ENCODE measurements at places on chromosomes 1 and 21. TPM values are rescaled to one million over a fixed set of nuclear protein-coding genes. Genes with fewer than 3 reads are reported as not detected.

GRCh38 chr1:186302381-186302920 lies 72.6 kb downstream of the TPR start:
- H3K4me3 ChIP-seq, result no peak overlapping the region
- no peaks in the 10 kb centered on the region for H3K36me3 ChIP-seq
- no peaks in the 10 kb centered on the region for H3K27me3 ChIP-seq
- H3K27ac ChIP-seq, result no peak overlapping the region
- no peak for DNase-seq

DNA sequence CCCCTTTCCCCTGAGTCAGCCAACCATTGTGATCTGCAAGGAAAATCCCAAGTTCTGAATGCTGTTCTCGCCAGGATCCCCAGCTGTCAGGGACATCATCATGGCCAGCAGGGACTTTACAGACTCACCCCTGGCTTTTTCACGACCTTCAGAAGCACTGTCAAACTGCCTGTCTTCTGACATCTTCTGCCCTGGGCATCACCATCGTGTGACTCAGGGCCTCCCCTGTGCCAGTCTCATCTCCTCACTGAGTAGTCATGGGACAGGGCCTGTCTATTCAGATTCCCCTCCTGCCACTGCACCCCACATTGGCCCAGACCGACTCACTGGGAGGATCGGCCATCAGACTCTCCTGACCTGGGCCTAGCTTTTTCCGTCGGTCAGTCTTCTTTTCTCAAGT lies 72.5 kb upstream of the VAMP3 start:
- H3K36me3 ChIP-seq, result no peaks in the 10 kb centered on the region
- no peaks in the 10 kb centered on the region for H3K4me1 ChIP-seq
- no peak overlapping the region for H3K4me3 ChIP-seq
- no peaks in the 10 kb centered on the region for H3K27me3 ChIP-seq
- no peak overlapping the region for H3K27ac ChIP-seq
- no peak for DNase-seq

DNA sequence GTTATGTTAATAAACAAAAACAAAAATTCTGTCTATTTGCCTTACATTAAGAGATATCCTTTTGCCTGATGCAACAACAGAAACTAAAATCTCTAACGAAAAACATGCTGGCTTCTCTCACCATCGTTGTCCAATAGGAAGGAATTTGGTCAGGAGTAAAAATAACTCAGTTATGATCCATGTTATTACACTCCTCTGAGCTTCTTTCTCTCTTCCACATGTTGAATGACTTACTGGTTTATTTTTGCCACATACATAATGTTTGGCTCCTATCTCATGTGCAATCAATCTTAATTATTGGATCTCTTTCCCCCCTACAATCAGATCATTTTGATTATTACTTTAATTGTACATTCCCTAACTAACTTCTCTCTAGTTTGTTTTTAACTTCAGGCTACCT lies 688.4 kb downstream of the USP25 start:
- no peaks in the 10 kb centered on the region for H3K27me3 ChIP-seq
- H3K27ac ChIP-seq, result no peak overlapping the region
- H3K4me3 ChIP-seq, result no peak overlapping the region
- no peak for DNase-seq
- H3K4me1 ChIP-seq, result no peaks in the 10 kb centered on the region
- no peaks in the 10 kb centered on the region for H3K36me3 ChIP-seq

DNA sequence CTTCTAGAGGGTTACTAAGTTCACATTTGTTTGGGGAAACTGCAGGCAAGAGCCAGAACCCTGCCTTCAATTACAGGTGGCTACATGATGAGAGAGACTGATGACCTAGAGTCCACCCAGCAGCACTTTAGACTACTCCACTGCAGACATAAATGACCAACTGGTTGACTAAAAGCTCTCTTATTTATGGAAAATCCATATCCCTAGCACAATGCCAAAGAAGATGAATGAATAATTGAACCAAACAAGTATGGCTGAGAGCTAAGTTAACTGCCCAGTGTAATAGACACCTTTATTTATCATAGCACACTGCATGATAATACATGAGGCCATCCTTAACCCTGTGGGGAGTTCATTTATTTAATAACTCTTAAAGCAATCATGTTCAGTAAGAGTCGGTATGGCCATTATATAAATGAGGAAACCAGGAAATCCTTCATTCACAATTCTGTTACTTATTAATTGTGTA lies 60.4 kb downstream of the IL12RB2 start:
- peaks cover 18% of the 10 kb centered on the region for H3K36me3 ChIP-seq
- H3K4me1 ChIP-seq, result no peaks in the 10 kb centered on the region
- H3K27me3 ChIP-seq, result no peaks in the 10 kb centered on the region
- DNase-seq, result no peak
- H3K27ac ChIP-seq, result no peak overlapping the region

GRCh38 chr1:83756984-83757717 lies 241.8 kb downstream of the TTLL7 start:
- no peak overlapping the region for H3K27ac ChIP-seq
- H3K36me3 ChIP-seq, result no peaks in the 10 kb centered on the region
- DNase-seq, result no peak
- no peak overlapping the region for H3K4me3 ChIP-seq
- peaks cover 45% of the 10 kb centered on the region for H3K4me1 ChIP-seq

- H3K4me3 ChIP-seq, result no peak overlapping the region
- no peak for DNase-seq
- no peaks in the 10 kb centered on the region for H3K36me3 ChIP-seq
- H3K27ac ChIP-seq, result no peak overlapping the region
Measured at GRCh38 chr1:183821889-183822611, 17.1 kb downstream of the RGL1 start.

DNA sequence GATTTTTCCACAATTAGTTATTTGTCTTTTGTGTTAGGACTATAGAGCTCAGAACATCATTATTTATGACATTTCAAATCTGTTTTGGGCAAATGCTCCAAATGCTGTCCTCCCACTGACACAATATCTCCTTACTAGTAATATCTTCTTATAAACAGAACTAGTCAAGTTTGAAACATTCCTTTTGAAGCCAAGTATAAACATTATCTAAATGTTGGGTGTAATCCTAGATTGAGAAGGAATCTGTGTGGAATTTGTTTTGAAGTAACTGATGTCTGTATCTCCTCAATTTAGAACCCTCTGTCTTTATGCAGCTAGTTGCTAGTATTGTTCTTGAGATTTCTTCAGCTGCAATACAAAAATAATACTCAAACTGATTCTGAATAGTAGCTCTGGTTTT lies 28.5 kb upstream of the PAXBP1 start:
- no peaks in the 10 kb centered on the region for H3K4me1 ChIP-seq
- DNase-seq, result no peak
- no peaks in the 10 kb centered on the region for H3K36me3 ChIP-seq
- H3K4me3 ChIP-seq, result no peak overlapping the region
- H3K27ac ChIP-seq, result no peak overlapping the region

DNA sequence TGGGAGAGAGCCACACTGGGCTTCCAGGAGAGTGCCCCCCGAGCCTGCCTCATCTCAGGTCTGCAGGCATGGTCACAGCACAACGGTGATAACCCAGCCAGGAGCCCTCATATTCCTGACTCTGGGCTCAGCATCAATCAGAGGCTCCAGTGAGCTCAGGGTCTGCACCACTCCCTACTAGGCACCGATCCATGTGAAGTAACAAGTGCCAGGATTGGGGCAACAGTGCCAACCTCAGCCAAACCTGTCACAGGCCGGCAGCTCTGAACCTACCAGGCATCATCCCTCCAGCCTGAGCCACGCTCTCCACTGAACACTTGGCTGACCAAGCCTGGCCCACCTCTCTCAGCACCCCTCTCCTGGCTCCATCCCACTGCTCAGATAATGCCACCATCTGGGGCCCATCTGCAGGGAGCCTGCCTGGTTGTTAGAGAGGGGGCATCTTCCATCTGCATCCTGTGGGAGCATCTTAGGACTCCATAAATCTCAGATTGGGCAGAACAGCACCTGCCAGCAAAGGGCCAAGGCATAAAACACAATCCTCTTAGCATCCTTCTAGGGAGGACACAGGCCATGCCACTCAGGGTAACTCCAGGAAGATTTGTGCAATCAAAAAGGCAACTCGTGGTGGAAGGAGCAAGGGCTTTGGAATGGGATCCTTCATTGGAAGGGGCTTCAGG lies 213.7 kb upstream of the CSF3R start:
- no peak overlapping the region for H3K4me3 ChIP-seq
- H3K4me1 ChIP-seq, result peaks cover 23% of the 10 kb centered on the region
- H3K36me3 ChIP-seq, result no peaks in the 10 kb centered on the region
- H3K27me3 ChIP-seq, result no peaks in the 10 kb centered on the region

DNA sequence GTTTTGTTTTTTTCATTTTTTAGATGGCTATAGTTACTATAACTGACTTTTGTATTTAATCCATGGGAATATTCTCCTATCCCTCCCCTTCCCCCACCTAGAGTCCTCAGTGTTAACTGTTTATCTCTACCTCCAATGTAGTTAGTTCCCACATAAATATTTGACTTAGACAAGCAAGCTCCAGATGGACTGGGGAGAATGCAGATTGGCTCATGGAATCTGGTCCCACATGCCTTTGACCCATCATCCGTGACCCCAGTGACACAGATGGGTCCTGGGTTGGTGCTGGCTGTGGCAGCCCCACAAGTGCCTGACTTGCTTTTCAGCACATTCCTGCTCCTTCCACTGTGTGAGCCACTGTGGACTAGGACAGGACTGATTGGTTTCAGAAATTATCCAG lies 41.8 kb downstream of the ATP2B4 start:
- H3K36me3 ChIP-seq, result no peaks in the 10 kb centered on the region
- no peak overlapping the region for H3K4me3 ChIP-seq
- no peaks in the 10 kb centered on the region for H3K4me1 ChIP-seq
- DNase-seq, result no peak
- no peak overlapping the region for H3K27ac ChIP-seq

DNA sequence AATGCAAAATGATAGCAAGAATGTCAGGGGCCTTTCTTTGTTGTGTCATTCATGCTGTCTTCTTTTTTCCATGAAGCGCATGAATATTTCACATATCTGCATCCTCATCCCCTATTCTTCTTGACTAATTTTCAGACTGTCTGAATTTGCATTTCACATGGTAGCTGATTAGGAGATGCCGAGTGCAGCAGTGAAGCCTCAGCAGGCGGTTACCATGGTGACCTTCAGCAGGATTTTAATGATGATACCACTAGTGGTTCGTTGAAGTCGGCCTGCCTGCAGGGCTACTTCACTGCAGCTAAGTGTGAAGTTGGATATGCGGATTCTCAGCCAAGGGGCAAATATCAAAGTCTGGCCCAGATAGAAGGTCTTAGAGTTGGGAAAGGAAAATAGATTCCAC lies 141.8 kb downstream of the NEK7 start:
- no peak overlapping the region for H3K4me3 ChIP-seq
- no peaks in the 10 kb centered on the region for H3K27me3 ChIP-seq
- no peak for DNase-seq
- no peak overlapping the region for H3K27ac ChIP-seq
- H3K36me3 ChIP-seq, result peaks cover 3% of the 10 kb centered on the region
- H3K4me1 ChIP-seq, result peaks cover 11% of the 10 kb centered on the region

DNA sequence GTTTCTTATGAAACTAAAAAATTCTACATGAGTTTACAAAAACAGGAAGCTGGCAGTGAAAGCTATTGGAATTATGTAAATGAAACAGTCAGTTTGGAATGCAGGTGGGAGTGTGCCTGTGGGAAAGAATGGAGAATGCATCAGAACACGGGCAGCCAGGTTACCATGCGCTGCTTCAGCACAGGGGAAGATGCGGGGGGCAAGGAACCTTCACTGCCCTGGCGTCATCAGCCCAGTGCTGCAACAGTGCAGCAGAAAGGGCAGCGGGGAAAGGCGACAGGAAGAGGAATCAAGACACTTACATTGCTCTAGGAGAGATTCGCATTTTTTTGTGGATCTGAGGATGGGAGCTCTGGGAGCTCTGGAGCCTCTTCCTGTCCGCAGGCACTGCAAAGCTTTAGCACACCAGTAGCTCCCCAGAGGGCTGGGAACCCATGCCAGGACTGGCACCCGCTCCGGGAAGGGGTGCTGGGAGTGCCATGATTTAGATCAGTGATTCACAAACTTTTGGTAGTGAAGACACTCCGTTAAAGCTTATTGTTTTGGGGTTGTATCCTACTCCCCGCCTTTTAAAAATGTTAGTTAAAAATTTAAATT lies 64.1 kb upstream of the WDR26 start:
- no peak for DNase-seq
- H3K36me3 ChIP-seq, result no peaks in the 10 kb centered on the region
- no peak overlapping the region for H3K4me3 ChIP-seq
- H3K27ac ChIP-seq, result no peak overlapping the region
- H3K4me1 ChIP-seq, result no peaks in the 10 kb centered on the region
- H3K27me3 ChIP-seq, result no peaks in the 10 kb centered on the region

- H3K36me3 ChIP-seq, result no peaks in the 10 kb centered on the region
- no peak overlapping the region for H3K4me3 ChIP-seq
- peaks cover 6% of the 10 kb centered on the region for H3K4me1 ChIP-seq
- H3K27me3 ChIP-seq, result no peaks in the 10 kb centered on the region
- no peak overlapping the region for H3K27ac ChIP-seq
- DNase-seq, result no peak
Measured at GRCh38 chr1:4724695-4725250, 70.4 kb downstream of the AJAP1 start.

GRCh38 chr1:23037081-23037740 lies 17.9 kb downstream of the KDM1A start:
- no peak for DNase-seq
- peaks cover 46% of the 10 kb centered on the region for H3K4me1 ChIP-seq
- no peaks in the 10 kb centered on the region for H3K27me3 ChIP-seq
- no peak overlapping the region for H3K4me3 ChIP-seq

GRCh38 chr1:63674865-63675419 lies 81.7 kb downstream of the PGM1 start:
- H3K27ac ChIP-seq, result no peak overlapping the region
- no peak for DNase-seq
- H3K36me3 ChIP-seq, result no peaks in the 10 kb centered on the region
- H3K4me1 ChIP-seq, result no peaks in the 10 kb centered on the region

GRCh38 chr1:48472638-48473037 lies 634 bp upstream of the SPATA6 start:
- peaks cover 11% of the 10 kb centered on the region for H3K4me1 ChIP-seq
- no peak overlapping the region for H3K27ac ChIP-seq

The MYOG gene
- total RNA-seq, result not detected

The LENEP gene
- total RNA-seq, result not detected

The CDK11B gene
- 11.4 TPM for total RNA-seq

The COL24A1 gene
- not detected for total RNA-seq

The CFAP45 gene
- total RNA-seq, result not detected

The DIRAS3 gene
- not detected for total RNA-seq

The PERM1 gene
- not detected for total RNA-seq

The H6PD gene
- 21.6 TPM for total RNA-seq

The BEND5 gene
- total RNA-seq, result not detected

The DCDC2B gene
- not detected for total RNA-seq

The OR2T2 gene
- total RNA-seq, result not detected

The LORICRIN gene
- not detected for total RNA-seq

Data from Karpas-422 (cell line).